Activated B cell treated with CpG ODN at 0.5 μM for 24 hours (primary cell): ENCODE measurements at places on chromosomes 4 and X. TPM values are rescaled to one million over a fixed set of nuclear protein-coding genes. Genes with fewer than 3 reads are reported as not detected.

The CT45A5 gene
- total RNA-seq = not detected in 2 replicates

GRCh38 chrX:30060718-30061117 lies 154.6 kb upstream of the MAGEB2 start:
- DNase-seq = no peak

DNA sequence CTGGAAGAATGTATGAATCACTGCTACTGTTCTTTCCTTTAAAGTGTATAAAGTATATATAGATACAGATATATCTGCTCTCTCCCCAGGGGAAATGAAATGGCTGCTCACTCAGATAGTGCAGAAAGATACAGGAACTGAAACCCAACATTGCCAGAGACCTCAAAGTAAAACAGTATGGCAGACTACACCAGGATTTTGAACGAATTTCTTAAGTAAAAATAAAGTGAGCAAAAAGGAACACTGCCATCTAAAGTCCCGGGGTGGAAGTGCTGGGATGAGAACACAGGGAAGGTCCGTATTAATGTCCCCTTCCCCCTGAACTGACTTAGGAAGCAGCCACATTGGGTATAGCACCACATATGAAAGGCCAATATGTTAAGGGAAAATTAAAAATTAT lies 93.4 kb downstream of the TMA16 start:
- DNase-seq = peak; percentile 34

DNA sequence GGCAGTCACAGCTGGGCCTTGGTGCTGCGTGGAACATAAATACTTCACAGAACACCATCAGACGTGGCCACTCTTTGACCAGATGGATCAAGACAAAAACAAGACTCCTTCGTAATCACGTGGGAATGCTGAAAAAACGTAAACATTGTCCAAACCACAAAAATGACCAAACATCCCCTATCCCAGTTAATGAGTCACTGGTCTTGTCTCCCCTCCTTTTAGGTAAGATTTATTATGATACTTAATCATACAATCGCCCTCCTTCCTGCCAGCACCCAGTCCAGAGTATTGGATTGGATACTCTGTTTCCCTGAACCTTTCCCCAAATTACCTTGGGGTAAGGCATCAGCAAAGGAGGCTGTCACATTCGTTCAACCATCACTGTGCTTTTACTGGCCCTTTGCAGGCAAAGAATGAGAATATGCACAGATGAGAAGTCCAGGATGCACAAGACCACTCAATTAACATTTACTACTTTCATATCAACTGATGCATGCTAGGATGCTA lies 601 bp upstream of the TCEANC start:
- DNase-seq = no peak

GRCh38 chr4:176792326-176793059 lies at the start of gene VEGFC:
VEGFC (minus strand) TSS chr4:176792922; CDS start chr4:176792311, 611 bp downstream.
- no peak for DNase-seq

DNA sequence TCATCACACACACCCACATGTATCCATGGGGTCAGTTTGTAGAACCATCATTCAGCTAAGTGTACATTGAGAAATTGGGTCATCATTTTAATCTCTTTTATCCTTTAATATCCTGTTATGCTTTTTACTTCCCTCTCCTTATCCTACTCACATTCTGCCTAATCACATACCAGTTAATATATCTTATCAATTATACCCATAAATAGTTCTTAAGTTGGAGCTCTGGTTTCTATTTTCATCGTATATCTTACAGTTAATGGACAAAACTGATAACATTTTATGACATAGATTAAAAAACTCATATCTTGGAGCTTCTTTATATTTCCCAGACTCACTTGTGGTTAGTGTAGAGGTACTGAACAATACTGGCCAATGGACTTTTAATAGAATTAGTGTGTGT lies 729.5 kb upstream of the LCORL start:
- DNase-seq = no peak

GRCh38 chr4:53994382-53995102 lies 69.9 kb downstream of the CHIC2 start:
- no peak for DNase-seq
